ENCODE measurements at places on chromosomes 7 and 10. TPM values are rescaled to one million over a fixed set of nuclear protein-coding genes. Genes with fewer than 3 reads are reported as not detected.

Gene TMEM236
- total RNA-seq, result 0.51 TPM

Gene C10orf143
- 0.78 TPM for total RNA-seq

Gene NPSR1
- not detected for total RNA-seq

Gene ABCB1
- total RNA-seq, result 15.8 TPM

DNA sequence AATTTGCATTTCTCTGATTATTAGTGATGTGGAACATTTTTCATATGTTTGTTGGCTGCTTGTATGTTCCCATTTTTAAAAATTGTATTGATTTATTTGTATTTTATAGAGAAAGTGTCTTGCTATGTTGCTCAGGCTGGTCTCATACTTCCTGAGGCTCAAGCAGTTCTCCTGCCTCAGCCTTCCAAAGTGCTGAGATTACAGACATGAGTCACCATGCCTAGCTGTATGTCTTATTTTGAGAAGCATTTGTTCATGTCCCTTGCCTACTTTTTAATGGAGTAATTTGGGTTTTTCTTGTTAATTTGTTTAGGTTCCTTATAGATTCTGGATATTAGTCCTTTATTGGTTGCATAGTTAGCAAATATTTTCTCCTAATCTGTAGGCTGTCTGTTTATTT is 214.2 kb upstream of the KAT6B start:
- H3K36me3 ChIP-seq, result no peaks in the 10 kb centered on the region
- no peaks in the 10 kb centered on the region for H3K27me3 ChIP-seq
- DNase-seq, result no peak
- H3K4me1 ChIP-seq, result no peaks in the 10 kb centered on the region

Gene VGF
- 0.14 TPM for total RNA-seq

Gene DLX5
- not detected for total RNA-seq

- no peak overlapping the region for H3K4me3 ChIP-seq
- DNase-seq, result no peak
- H3K27me3 ChIP-seq, result no peaks in the 10 kb centered on the region
These were observed 529.8 kb upstream of the IGFBP3 start for GRCh38 chr7:46450886-46451285.

Gene LRMDA
- total RNA-seq, result 5.5 TPM

GRCh38 chr10:114517368-114518250 is 113.3 kb upstream of the AFAP1L2 start:
- no peaks in the 10 kb centered on the region for H3K27me3 ChIP-seq
- H3K4me1 ChIP-seq, result peaks cover 43% of the 10 kb centered on the region
- H3K4me3 ChIP-seq, result no peak overlapping the region
- H3K36me3 ChIP-seq, result peaks cover 38% of the 10 kb centered on the region
- peak overlapping the region; percentile 34 for H3K27ac ChIP-seq
